ENCODE measurements at places on chromosomes 12 and 14.

- DNase-seq, result no peak
Observed at GRCh38 chr14:106269029-106269428, 742.6 kb downstream of the TMEM121 start.

DNA sequence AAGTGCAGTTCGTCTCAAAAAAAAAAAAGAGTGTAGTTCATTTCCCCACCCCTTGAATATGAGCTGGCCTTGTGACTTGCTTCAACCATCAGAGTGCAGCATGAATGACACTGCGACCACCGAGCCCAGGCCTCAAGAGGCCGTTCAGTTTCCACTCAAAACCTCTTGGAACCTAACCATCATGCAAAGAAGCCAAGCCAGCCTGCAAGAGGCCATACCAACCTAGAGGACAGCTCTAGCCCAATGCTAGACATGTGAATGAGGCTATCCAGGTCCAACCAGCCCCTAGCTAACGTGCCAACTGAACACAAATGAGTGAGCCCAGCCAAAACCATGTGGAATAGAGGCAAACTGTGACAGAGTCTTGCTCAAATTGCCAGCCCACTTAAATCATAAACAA is 29.7 kb downstream of the R3HDM2 start:
- DNase-seq, result no peak

- no peak for DNase-seq
Observed at GRCh38 chr12:81288651-81289050, 210.8 kb downstream of the ACSS3 start.

GRCh38 chr14:92109490-92109889 is 3.1 kb upstream of the ATXN3 start:
- DNase-seq, result no peak

Data from A172 (cell line).